NCI-H774 (cell line): ENCODE measurements at places on chromosomes 16 and 17.

DNA sequence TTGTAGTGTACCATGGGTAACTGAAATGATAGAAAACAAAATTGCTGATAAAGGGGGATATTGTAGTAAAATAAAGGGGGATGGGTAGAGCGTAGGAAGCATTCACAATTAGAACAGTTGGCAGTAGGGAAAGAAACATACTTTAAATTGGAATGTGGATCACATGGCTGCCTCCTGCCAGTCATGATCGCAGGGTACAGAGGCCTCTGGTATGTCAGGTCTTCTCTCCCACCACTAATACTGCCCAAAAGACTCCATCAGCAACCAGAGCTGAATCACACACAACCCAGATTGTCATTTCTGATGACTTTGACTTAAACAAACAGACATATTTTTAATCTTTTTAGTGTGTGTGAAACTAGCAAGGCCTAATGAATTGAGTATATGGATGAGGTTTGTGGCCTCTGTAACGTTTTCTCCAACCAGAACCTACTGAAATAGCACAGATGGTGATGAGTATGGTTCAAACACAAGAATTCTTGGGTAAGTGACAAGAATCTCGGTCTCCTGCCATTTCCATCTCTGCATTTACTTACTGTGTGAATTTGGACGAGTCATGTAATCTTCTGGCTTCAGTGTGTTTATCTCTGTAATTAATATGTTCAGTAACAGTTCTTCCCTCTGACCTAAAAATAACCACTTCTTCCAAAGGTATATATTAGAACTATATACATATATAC is 112.6 kb downstream of the USP22 start:
- DNase-seq: no peak

DNA sequence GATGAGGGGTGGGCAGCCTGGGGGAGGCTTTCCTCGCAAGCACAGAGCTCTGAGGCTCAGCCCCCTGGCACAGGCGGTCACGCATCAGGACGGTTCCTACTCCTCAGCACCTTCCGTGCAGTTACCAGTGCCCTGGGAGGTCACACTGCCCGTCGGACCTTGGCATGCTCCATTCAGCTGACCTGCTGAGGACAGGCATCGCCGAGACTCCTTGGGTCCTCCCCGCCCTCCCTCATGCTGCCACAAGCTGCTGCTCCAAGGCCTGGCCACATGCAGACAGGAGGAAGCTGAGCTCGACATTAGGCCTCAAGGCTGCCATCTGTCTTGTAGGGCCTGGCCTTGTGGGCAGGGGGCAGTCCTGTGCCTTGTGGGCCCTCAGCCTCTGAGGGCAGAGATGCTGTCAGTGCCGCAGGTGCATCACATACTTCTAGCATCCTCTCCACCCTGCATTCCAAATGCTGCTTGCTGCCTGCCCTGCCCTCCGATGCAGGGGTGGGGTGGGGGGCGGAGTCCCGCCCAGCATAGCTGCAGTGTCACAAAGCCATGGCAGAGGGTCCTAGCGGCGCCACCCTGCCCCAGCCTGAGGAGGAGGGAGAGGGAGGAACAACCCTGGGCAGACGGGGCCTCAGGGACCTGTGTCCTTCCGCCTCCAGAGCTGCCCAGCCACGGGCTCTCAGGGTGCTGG is 9.3 kb downstream of the C16orf90 start:
- DNase-seq: no peak

DNA sequence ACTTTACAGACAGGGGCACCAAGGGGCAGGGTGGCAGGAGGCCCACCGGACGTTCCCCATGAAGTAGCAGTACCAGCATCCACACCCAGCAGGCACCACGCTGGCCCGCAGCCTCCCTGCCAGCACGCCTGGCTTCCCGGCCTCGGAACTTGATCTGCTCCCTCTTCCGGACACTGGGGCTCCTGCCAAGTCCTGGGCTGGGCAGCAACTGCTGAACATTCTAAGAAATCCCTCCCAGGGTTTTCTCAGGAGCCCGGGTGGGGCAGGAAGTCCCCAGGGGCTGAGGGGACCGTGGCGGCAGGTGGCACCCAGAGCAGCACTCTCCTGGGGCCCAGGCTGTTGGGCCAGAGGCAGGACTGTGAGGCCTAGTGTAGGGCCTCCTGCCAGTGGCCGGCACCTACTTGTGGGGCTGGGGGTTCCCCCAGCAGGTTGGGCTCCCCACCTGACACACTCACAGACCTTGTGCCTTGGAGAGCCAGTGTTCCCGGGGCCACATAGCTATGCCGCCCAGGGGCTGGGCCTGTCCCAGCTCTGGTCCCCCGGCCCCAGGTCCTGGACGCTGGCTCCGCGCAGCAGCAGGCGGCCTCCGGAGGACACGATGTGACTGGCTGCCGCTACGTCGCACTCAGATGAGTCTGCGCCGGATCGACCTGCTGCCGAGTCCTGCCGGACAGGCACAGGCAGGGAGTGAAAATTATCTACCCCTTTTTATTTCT is 86.2 kb upstream of the CBX4 start:
- DNase-seq: no peak

DNA sequence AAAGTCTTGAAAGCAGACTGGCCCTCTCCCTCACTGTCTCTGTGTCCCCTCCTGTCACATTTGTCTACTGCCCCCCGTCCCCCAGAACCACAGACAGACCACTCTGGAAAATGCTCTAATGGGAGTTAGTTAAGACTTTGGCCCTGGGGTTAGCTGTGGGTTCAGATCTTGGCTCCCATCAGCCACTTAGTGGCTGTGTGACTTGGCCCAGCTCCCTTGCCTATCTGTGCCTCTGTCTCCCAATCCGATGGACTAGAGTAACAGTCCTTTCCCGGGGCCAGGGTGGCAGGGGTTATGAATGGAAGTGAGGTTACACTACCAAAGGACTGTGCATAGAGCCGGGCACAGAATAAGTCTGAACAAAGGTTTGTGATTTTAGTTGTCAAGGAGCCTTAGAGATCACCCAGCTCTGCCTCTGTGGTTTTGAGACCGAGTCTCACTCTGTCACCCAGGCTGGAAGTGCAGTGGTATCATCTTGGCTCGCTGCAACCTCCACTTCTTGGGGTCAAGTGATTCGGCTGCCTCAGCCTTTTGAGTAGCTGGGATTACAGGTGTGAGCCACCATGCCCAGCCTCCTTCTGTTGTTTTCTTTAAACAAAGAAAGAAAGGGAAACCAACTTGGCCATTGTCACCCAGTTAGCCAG is 23.7 kb downstream of the PPL start:
- no peak for DNase-seq

GRCh38 chr16:85015481-85016187 is 4.3 kb upstream of the ZDHHC7 start:
- no peak for DNase-seq

DNA sequence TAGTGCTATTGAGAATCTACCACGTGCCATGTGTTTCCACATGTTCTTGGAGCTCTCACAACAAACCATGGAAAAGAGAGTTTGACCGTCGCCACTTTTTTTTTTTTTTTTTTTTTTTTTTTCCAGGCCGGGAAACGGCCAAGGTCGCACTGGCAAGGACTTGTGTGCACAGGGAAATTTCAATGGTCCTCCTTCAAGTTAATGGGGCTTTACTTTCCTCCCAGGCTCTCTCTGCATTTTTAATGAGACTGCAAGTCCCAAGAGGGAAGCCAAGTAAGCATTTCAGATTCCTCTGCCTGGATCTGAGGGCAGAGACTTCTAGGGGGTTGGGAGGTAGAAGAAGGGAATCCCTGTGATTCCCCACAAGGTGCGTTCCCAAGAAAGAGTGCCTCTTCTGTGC is 94.7 kb upstream of the MPHOSPH6 start:
- DNase-seq: no peak

DNA sequence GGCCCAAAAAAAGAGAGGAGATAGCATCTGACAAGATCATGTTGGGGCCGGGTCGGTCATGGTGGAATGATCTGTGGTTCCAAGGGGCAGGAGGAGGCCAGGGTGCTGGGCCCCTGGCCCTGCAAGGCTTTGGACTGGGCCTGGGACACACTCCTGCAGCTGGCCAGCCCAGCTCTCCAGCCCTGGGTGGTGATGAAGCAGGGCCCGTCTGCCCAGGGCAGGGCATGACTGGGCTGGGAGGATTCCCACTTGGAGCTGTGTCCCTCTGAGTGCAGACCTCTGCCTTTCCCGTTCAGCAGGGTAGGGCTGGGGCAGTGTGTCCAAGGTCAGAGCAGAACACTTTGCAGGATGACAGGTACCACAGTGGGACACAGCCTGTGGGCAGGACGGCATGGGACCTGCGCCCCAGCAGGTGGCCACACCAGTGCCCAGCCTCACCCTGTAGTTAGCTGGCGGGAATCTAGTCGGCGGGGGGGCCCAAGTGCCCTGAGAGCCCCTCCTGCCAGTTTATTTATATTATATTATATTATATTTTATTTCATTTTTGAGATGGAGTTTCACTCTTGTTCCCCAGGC is 27.6 kb upstream of the MYO15B start:
- DNase-seq: no peak
